ENCODE measurements at places on chromosomes 12 and 14.

- DNase-seq = peak; percentile 27
These were observed 790 bp downstream of the DYNC1H1 start for GRCh38 chr14:101965181-101965544.

DNA sequence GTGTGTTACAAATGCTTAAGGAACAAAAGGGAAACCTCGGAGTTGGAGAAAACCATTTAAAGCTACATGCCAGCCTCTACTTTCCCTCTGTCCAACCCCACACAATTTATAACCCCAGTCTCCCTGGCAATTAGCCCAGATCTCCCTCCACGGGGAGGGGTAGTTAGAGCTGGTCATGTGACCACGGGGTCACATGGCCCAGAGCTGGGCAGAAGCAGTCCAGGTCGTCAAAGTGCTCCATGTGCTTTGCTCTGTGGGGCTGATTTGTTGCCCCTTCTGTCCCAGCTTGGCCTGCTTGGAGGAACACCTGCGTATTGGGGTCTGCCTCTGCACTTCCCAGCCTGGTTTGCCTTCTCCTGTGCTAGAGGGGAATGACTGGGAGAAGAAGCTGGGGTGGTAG lies 219.1 kb downstream of the RBM19 start:
- DNase-seq = no peak

- no peak for DNase-seq
These were observed 38.4 kb upstream of the BCL2L14 start for GRCh38 chr12:12032260-12032791.

GRCh38 chr12:49244176-49244575 lies 20.7 kb upstream of the TUBA1C start:
- no peak for DNase-seq

DNA sequence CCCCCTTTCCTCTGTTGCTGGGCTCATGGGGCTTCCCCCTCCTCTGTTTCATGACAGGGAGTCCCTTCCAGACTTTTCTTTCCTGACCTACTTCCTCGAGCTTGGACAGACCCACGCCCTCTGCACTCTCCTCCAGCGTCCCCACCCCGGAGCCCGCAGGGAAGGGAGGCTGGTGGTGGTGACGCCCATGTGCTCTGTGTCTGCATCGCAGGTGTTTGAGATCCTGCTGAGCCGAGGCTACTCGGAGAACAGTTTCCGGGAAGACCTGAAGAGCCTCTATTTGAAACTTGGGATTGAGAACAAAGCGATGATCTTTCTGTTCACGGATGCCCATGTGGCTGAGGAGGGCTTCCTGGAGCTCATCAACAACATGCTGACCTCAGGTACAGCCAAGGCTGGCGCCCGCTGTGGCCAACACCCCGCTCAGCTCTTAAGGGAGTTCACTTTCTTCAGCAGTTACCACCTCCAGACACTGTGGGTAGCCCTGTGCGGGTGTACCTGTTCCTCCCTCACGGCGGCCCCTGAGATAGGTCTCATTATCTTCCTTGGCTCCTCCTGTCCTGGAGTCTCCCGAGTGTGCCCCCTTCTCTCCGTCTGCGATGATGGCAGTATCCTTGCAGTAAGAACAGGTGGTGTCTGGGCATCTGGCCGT lies 85.6 kb downstream of the CCDC92 start:
- no peak for DNase-seq

GRCh38 chr12:27780612-27781408 lies 774 bp upstream of the MANSC4 start:
- DNase-seq = no peak

- DNase-seq = no peak
These were observed 251.0 kb downstream of the FBXL14 start for GRCh38 chr12:1343422-1343821.

DNA sequence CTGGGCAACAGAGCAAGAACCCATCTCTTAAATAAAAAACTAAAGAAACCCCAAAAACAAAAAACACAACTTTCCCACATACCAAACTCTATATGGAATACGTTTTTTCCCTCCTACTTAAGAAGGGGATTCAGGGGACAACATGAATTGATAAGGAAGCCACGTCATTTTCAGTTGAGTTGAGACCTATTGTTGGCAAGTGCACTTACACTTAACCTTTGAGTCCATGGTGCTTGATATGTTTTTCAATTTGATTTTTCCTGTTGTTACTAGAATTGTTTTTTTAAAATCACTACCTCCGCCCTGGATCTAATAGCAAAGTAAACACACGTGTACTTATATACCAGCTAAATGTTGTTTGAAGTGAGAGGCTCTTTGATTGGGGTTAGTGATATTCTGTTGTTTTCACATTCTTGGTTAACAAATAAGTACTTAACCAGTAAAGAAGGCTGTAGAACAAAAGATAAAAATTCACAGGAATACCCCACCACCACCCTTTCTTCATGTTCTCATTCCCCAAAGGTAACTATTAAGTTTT lies 2.0 kb downstream of the FAM177A1 start:
- DNase-seq = no peak
